SJSA1 (cell line): ENCODE measurements at places on chromosomes 6 and 20. TPM values are rescaled to one million over a fixed set of nuclear protein-coding genes. Genes with fewer than 3 reads are reported as not detected.

The ERVFRD-1 gene
- not detected in 2 replicates for total RNA-seq

The CD93 gene
- total RNA-seq, result not detected in 2 replicates

The PACSIN1 gene
- total RNA-seq, result not detected in 2 replicates

The FUCA2 gene
- total RNA-seq, result 39.2 and 52.5 TPM in 2 replicates

The PRR18 gene
- 0.76 and 1.0 TPM in 2 replicates for total RNA-seq

The SLC32A1 gene
- total RNA-seq, result not detected in 2 replicates

The SCRT2 gene
- total RNA-seq, result not detected in 2 replicates

The HACE1 gene
- total RNA-seq, result 11.3 and 17.4 TPM in 2 replicates

The FOXF2 gene
- total RNA-seq, result 48.2 and 51.6 TPM in 2 replicates

The TRDN gene
- not detected in 2 replicates for total RNA-seq

The PCSK2 gene
- total RNA-seq, result not detected in 2 replicates

The OR12D3 gene
- not detected in 2 replicates for total RNA-seq

The MPC1 gene
- 87.8 and 127 TPM in 2 replicates for total RNA-seq

The BTNL2 gene
- not detected in 2 replicates for total RNA-seq
